ENCODE measurements at places on chromosomes 11 and 22.
A peak's percentile ranks its signal among the peaks of the same experiment; 100 is the strongest.

DNA sequence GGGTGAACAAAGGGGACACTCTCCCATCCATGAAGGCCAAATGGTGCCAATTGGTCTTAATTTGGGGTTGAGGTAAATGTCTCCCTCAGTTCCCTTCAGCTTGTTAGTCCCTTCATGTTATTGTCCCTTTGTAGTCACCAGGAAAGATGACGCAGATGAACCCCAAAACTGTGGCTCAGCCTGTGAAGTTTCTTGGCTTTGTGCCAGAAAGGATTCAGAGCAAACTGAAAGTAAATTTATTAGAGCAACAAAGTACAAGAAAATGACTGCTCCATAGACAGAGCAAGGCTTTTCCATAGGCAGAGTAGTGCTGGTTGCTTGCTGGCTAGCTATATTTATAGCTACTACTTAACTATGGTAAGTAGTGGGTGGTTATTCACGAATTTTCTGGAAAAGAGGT is 16.7 kb downstream of the OR4C3 start:
- peak; percentile 19 for DNase-seq

DNA sequence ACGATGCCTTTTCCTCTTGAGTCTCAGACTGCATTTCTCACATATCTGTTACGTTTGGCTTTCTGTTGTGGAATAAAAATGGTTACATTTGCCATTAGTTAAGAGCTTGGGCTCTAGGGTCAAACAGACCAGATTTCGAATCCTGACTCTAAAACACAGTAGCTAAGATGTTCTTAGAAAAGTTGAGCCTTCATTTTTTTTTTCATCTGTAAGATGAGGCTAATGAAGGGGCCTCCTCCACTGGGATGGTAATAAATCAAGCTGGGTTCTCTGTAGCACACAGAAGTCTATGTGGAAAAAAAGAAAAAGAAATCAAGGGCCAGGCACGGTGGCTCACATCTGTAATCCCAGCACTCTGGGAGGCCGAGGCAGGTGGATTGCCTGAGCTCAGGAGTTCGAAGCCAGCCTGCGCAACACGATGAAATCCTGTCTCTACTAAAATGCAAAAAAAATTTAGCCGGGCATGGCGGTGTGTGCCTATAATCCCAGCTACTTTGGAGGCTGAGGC is 49.9 kb upstream of the CAPRIN1 start:
- peak; percentile 19 for DNase-seq

DNA sequence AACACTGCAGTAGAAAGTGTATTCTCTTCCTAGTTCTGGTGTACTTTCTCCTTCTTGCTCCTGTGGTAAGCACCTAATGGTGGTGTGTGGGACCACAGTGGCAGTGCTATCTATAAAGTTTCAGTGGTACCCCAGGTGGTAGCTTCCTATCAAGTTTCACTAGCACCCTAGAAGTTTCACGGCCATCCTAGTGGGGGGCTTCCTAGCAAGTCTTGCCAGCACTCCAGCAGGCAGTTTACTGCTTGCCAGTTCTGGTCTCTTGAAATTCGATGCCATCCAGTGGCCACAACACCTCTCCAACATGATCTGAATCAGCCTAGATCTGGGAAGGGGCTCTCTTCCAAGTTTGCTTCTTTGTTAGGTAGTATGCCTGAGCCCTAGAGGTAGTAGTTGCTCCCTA is 229.6 kb downstream of the SWAP70 start:
- DNase-seq, result no peak

DNA sequence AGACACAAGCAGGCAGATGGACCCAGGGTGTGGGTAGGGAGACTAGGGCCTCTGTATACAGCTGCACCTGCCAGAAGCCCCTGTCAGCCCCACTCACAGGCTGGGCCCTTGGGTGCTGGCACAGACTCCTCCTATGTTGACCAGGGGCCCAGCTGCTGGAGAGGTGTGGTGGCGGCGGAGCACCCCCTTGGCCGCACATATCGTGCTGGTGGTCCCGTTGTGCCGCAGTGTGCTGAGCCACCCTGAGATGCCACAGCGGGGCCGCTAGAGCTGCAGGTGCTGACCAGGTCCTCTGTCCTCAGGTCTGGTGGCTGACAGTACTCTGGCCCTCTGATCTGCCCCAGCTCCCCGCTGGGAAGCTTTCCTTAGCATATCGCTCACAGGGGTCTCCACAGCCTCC is 30.2 kb upstream of the B3GAT1 start:
- DNase-seq, result no peak

DNA sequence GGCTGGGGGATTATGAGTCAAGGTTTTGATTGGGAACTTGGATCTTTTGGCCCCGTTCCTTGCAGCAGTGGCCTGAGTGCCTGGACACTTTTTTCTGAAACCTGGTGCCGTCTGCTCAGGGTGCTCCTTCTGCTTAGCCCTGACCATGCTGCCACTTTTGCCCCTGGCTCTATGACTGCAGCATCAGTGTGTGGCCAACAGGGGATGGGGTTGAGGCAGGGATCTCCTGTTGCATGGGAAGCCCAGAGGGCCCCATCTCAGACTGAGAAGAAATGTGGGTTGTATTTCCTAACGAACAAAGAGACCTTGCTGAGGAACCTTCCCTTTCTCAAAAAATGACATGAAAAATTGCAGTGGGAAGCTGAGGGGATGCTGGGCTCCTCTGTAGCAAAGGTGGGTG is 18.7 kb downstream of the POU2F3 start:
- DNase-seq, result no peak

GRCh38 chr11:27355575-27356104 is 7.4 kb downstream of the CCDC34 start:
- no peak for DNase-seq

GRCh38 chr11:57458410-57459163 is 1.7 kb upstream of the RTN4RL2 start:
- DNase-seq, result no peak

GRCh38 chr22:27621486-27622070 is 180.0 kb downstream of the MN1 start:
- no peak for DNase-seq

DNA sequence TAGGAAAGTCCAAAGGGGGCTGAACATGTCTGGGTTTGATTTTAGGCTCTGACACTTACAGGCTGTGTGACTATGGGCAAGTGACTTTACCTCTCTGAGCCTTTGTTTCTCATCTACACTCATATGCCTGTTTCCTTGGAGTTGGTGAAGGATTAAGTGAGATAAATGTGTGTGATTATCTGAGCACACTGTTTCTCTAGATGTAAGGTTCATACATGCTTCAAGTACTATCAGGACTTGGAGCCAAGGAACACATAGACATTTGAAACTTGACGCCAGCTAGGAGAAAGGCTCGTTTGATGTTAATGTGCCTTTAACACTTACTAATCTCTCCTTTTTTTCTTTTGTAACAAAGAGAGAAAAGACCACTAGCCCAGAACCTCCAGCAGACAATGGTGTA is 9.7 kb downstream of the CRYBB1 start:
- DNase-seq, result no peak

DNA sequence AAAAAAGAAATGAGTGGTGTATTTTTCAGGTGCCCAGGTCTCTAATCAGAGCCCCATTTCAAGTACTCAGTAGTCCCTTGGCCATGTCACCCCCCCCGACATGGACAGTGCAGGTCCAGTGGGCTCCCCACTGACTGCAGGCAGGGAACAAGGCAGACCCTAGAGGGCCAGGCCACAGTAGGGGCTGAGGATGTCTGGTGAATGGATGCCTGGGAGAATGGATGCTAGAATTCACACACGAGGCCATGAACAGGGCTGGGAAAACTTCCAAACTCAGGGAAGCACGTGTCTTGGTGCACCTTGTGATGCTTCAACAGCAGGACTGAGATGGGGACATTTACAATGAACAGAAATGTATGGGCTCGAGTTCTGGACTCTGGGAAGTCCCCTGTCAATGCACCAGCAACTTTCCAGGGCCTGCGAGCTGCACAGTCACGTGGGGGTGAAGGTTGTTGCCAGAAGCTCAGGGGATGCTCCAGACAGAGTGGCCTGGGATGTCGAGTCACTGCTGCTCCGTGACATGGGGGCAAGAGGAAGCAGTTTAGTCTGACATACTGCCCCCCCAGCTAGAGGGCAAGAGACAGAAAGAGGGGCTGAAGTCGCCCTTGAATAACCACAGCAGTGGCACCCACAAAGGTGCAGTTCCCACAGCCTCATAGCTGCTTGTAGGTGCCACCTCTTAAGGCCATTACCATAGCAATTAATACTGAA is 3.1 kb downstream of the APOBEC3G start:
- DNase-seq, result no peak

- no peak for DNase-seq
Measured at GRCh38 chr11:128764424-128765095, 70.7 kb downstream of the FLI1 start.

DNA sequence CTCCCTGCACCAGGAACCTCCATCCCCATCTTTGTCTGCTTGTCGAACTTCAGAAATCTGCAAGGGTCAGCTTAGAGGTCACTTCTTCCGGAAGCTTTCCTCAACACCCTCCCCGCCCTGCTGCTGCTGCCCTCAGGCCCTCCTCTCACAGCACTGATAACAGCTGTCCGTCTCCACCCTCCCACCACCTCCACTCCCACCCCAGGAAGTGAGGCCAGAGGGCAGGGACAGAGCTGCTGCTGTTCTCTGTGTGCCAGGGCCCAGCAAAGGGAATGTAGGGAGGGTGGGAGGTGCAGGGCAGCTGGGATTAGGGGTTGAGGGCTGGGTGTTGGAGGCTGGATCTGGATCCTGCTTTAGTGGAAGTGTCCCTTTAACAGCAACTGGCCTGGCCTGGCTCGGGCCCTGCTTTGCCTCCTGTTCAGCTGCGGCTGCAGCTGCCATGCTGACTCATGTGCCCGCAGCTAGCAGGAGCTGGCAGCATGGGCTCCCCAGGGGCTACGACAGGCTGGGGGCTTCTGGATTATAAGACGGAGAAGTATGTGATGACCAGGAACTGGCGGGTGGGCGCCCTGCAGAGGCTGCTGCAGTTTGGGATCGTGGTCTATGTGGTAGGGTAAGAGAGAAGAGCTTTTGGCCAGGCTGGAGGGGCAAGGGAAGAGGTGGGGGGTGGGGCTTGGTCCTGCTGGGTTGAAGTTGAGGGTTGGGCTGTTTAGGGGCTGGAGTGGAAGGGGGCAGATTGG is at the start of gene P2RX6:
Gene P2RX6, plus strand, starts transcription at position 440 of the 740 bp plus-strand sequence. Its CDS starts 10 bp downstream, at position 450.
- no peak for DNase-seq

DNA sequence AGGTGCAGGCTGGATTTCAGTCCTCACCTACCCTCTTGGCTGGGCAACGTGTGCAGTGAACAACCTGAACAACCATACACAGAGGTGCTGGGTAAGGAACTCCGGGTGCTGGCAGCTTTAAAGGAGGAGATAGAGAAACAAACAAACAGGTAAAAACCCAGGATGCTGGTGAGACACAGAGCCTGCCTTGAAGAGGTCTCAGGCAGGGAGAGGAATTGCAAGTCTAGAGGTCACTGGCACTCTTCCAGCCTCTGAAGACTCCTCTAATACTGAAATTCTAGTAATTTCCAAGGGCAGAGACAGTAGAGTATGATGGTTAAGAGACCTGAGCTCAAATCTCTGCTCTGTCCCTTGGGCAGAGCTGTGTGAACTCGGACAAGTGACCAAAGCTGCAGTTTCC is 192.5 kb downstream of the CEP164 start:
- DNase-seq, result no peak

- no peak for DNase-seq
Measured at GRCh38 chr11:70381872-70382861, 16.2 kb upstream of the CTTN start.

DNA sequence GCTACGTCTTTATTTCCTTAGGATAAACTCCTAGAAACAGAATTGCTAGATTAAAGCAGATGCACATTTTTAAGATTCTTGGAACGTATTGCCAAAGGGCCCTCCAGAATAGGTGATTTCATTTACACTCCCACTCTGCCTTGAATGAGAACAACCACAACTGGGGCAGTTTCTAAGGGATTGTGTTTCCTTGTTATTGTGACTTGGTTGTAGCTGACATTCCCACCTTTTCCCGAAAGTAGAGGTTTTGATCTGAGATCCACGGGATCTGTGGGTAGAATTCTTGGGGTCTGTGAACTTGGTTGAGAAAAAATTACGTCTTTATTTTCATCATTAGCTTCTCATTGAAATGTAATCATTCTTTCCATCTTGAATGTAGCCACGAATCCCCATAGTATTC is 21.5 kb downstream of the LRRC32 start:
- DNase-seq, result no peak

DNA sequence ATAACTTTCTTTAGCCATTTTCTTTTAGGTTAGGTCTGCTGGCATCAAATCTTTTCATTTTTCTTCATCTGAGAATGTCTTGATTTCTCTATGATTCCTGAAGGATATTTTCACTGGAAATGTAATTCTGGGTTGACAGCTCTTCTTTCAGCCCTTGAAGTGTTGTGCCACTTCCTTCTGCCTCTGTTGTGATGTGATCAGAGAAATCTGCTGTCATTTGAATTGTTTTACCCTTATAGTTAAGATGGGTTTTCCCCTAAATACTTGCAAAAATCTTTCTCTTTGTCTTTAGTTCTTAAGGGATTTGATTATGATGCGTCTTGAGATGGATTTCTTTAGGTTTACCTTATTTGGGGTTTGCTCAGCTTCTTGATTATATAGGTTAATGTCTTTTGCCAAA is 23.0 kb downstream of the USP47 start:
- no peak for DNase-seq

DNA sequence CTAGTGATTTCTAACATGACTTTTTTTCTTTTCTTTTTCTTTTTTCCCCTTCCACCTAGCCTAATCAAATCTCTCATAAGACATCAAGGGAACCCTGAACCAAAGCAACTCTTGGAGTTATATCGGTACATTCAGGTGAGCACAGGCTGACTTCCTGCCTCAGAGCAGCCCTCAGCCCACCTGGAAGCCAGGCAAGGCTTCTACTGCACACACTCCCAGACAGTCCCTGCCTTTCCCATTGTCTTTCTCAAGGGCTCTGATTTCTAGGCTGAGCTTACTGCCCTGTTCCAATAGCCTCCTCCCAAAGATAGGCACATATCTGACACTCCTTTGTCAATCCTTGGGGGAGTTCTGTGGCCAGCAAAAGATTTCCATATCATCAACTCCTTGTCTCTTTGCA is 629.5 kb downstream of the NTM start:
- no peak for DNase-seq

GRCh38 chr22:42473484-42474193 is 41.4 kb upstream of the NFAM1 start:
- peak; percentile 44 for DNase-seq

DNA sequence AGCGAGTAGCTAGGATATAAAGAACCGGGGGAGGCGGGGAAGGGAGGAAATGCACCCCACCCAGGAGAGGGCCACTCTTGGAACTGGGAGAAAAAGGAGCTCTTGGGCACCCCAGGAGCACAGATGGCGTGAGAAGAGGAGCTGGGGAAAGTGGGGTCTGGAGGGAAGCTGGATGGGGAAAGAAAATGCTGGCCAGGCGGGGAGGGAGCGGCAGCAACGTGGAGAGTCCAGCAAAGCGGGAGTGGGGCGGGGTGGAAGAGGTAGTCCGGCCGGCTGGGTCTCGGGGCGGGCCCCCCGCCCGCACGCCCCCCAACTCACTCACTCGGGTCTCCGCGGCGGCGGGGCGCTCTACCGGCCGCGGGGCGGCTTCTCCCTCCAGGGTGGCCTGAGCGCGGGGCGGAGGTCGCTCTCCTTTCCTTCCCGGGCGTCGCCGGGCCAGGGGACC is 522 bp downstream of the TOB2 start:
- DNase-seq, result peak; percentile 19

All from MM.1S (cell line).